ENCODE measurements at places on chromosomes 5 and 9. TPM values are rescaled to one million over a fixed set of nuclear protein-coding genes. Genes with fewer than 3 reads are reported as not detected.

The TAF11L5 gene
- not detected for total RNA-seq

DNA sequence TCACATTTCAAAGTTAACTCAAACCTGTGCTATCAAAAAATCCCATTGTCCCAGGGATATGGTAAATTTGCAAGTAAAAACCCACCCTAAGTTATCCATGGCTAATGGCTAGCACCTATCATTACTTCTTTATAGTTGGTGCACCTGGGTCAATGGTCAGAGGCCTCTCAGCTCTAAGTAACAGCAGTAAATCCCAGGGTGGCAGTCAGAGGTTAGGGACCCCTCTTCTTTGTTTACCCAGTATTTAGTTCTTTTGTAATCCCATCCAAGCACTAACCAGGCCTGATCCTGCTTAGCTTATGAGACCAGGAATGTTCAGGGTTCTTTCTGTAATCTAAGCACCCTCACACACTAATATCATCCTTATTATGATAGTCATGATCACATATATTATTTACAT, 52.1 kb upstream of the WWC1 start:
- no peak for DNase-seq

GRCh38 chr5:56413546-56413945, 180.4 kb upstream of the ANKRD55 start:
- no peak for DNase-seq

DNA sequence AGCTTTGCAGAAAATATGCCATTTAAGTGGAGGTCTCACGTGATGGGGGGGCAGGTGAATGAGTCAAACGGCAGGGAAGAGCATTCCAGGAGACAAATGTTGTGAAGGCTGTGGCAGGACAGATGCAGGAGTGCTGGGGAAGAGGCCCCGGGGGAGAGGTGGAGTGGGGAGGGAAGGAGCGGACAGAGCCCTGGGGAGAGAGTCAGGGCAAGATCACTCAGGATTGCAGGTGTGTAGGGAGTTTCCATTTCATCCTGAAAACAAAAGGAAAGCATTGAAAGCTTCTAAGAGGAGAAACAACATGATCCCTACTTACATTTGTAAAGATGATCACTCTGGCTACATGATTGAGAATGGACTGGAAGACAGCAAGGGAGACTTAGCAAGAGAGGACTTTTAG, 323.3 kb downstream of the ASTN2 start:
- no peak for DNase-seq

GRCh38 chr9:124721109-124721906, 49.8 kb downstream of the NR6A1 start:
- no peak for DNase-seq

The PLGRKT gene
- 47.9 TPM for total RNA-seq

The FGF10 gene
- total RNA-seq, result not detected

GRCh38 chr5:81717226-81717625, 33.7 kb downstream of the SSBP2 start:
- DNase-seq, result no peak
